ENCODE measurements at places on chromosomes 12 and 14.
A peak's percentile ranks its signal among the peaks of the same experiment; 100 is the strongest.

DNA sequence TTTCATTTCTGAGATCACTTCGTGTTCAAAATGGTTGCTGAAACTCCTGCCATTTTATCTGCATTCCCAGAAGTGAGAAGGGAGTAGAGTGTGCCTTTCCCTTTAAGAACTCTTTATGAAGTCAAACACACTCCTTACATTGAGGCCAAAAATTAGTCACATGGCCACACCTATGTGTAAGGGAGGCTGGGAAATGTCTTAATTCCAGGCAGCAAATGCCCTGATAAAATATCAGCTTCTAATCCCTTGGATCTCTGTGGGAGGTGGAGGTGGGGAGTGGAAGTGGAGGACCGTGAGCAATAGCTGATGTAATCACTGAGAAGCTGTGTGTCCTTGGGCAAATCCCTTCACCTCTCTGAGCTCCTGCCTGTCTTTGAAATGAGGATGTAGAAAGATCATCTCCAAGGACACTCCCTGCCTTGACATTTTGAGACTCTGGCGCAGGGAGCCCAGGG is 22.7 kb upstream of the ANKRD9 start:
- no peak for DNase-seq

GRCh38 chr12:19841451-19841850 is 402.2 kb downstream of the AEBP2 start:
- no peak for DNase-seq

GRCh38 chr14:71327691-71328090 is 420.4 kb downstream of the PCNX1 start:
- DNase-seq, result no peak

- peak; percentile 57 for DNase-seq
Observed at GRCh38 chr12:79524507-79525148, 166.1 kb downstream of the PAWR start.

- no peak for DNase-seq
Observed at GRCh38 chr12:82486524-82487235, 128.4 kb downstream of the METTL25 start.

DNA sequence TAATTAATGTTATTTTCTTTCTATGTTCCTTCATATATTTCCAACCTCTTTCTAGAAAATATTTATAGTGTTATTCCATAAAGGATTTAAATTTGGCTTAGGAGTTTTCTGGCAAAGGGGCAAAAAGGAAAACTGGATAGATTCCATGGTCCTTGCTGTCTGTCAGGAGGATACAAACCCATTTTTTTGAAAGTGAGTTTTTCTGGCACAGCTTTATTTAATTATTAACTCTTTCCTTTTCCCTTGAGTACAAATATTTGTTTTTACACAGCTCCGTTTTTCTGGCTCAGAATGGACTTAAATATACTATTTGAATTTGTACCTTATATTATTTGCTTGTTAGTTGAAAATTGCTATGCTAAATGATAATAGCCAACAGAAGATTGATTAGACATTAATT is 56.3 kb downstream of the MNAT1 start:
- DNase-seq, result no peak

DNA sequence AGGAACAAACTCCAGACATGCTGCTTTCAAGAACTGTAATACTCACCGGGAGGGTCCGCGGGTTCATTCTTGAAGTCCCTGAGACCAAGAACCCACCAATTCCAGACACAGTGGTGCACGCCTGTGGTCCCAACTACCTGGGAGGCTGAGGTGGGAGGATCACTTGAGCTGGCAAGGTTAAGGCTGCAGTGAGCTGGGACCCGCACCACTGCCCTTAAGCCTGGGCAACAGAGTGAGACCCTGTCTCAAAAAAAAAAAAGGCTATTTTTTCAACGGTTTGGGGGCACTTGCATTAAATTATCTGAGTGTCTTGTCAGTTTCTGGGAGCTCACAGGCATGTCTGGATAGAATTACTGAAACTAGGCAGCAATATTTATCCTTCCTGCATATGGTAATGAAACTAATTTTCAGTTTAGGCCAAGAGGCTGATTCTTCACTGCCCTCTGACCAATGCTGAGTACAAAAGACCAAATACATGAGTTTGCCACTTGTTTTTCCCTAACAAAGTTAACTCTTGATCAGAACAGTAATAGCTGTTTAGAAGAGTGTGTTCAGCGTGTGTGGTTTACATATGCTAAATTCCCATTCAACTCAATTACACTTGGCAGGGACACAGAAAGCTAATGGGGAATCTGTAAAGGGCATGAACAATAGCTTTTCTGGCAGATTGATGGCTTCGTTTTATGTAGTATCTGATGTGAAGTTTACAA is 65.8 kb upstream of the RASSF3 start:
- DNase-seq, result no peak

DNA sequence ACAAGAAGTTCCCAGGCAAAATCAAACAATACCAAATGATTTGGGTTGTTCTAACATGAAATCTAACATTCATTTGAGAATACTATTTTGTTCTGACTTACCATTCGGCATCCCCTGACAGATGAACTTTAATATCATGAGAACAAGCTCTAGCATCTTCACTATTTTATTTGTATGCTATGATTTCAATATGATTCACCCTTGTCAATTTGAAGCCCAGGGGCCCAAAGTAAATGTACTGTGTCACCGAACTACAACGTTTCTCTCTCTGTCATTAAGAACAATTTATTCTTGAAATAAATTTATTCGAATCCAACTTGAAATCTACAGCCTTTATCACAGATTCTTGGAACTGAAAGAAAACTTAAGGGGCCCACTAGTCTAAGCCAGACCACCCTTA is 146.2 kb upstream of the RASSF8 start:
- DNase-seq, result no peak

DNA sequence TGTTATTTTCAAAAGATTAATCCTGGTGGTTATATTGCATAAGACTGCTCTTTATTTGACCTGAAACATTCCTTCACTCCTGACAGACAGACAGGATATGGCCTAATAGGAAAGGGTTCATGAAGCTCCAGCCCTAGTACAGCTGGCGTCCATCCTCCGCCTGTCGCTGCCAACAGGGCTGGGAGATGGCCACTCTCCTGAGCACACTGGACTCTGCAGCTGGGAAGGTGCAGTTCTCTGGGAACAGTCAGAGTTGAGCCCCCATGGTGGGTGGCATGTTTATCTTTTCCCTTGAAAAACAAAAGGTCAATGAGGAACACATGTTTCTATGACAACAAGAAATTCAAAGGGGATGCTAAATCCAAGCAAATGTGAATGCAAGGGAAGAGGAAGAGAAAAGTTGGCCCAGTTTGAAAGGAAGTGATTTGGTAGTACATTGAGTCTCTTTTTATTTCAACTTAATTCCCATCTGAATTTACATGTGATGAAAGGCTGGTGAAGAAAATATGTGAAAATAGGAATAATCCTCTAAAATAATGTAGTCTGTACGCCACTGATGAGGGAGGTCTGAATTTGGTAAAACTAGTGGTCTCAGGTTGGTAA is 89.9 kb upstream of the DCN start:
- DNase-seq, result peak; percentile 56

- DNase-seq, result no peak
Observed at GRCh38 chr12:666766-667308, 3.6 kb upstream of the NINJ2 start.

DNA sequence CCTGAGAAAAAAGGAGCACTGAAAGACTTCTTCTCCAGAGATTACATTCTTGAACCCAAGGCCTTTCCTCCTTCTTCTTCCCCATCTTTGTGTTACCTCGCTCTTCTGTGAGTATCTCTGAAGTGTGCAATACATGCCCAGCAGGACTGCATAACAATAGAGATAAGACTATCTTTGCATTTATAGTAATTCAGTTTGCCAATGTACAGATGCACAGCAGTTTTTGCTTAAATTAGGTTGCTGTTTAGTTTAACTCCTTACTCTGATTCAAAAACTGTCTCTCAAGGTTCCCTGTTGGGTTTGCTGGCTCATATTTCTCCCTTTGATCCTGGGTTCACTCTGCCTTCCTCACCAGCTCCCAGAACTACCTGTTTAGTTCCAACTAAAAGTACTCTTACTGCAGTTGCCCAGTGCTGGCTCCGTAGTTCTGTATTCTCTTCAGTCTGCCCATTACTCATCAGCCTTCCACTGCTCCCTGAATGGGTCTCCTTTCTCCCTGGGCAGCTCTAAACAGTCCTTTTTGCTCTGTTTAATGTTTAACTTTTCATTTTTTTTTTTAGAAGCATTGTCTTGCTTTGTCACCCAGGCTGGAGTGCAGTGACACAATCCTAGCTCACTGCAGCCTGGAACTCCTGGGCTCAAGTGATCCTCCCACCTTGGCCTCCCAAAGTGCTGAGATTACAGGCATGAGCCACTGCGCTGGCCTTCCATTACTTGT is 180.6 kb upstream of the CAND1 start:
- DNase-seq, result no peak

DNA sequence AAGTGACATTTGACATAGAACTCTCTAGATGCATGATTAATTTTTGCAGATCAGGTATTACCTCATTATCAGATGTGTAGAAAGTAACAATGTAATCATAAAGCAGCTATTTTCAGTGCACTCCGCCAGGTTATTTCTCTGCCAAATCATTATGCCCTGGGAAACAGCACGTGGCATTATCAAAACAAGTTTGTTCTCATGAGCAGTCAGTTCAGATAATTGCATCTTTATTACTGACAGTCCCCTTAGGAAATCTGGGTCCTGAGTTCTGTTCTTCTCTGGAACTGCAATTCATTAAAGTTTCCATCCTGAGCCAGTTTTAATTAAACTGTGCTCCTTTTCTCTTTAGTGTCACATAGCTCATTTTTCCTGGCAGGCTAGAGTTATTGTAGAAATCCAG is 94.7 kb upstream of the KRR1 start:
- no peak for DNase-seq

GRCh38 chr12:23921099-23921856 is 28.2 kb downstream of the SOX5 start:
- DNase-seq, result no peak

- peak; percentile 53 for DNase-seq
Observed at GRCh38 chr14:34029921-34030334, 79.1 kb upstream of the EGLN3 start.
